Anterior cingulate cortex (tissue), 58 donors: ENCODE measurements at places on chromosomes 1 and 21.
A peak's percentile ranks its signal among the peaks of the same experiment; 100 is the strongest.

- no peak for DNase-seq
These were observed 321.4 kb downstream of the AJAP1 start for GRCh38 chr1:4975856-4976255.

DNA sequence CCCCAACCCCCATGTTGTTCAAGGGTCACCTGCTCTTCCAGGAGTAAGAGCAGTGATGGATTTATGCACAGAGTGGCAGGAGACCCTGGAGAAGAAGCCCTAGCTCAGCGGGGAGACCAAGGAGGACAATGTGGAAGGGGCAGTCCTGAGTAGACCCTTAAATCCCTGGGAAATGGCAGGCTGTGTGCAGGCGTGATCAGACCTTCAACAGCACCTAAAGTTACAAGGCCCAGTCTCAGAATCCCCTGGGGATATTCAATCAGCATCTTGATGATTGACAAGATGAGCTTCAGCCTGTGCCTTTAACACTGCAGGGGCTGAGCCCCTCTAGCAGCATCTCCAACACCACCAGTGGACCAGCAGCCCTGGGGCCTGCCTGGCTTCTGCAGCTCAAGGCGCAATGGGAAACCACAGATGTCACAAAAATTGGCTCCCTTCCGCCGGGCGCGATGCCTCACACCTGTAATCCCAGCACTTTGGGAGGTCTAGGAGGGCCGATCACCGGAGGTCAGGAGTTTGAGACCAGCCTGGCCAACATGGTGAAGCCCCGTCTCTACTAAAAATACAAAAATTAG lies 60.4 kb downstream of the IRF2BP2 start:
- no peak for DNase-seq

DNA sequence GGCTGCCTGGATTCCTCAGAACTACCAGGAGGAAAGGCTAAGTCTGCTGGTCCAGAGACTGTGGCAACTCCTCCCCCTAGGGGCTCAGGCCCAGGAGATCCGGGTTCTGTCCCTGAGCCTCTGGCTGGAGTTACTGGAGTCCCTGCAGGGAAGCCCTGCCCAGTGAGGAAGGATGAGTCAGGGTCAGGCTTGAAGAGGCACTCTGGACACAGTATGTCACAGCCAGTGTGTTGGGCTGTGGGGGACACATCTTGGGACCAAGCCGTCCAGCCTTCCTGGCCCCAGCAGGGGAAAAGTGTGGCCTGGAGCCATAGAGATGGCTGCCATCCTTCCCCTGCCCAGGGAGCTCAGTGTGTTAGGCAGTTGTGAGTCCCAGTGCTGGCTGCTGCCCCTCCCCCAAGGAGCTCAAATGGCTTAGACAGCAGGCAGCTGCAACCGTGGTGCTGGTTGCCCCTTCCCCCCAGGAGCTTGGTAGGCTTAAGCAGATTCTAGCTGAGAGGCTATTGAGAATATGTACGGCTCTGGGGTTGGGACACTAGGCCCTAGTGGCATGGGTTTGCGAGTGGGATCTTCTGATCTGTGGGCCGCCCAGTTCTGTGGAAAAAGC lies 28.2 kb upstream of the RABGAP1L start:
- DNase-seq, result no peak

DNA sequence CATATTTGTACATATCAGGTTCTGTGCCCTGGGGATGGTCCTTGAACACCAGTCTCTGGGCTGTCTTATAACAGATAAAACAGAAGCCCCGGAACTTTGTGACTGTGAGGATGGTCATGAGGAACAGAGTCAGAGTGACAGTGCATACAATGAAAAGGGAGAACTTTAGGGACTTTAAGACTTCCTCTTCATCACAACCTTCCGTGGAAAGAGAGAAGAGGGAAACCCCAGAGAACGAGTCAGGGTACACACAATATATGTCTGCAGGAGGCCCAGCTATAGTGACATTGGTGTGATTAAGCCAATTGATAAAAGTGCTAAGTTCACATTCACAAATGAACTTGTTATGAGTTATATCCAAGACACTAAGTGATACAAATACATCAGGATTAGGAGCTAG lies 32.1 kb downstream of the TLR5 start:
- no peak for DNase-seq

GRCh38 chr1:200665861-200666260 lies 3.8 kb downstream of the DDX59 start:
- DNase-seq, result no peak

- no peak for DNase-seq
These were observed 45.3 kb upstream of the MAN1A2 start for GRCh38 chr1:117321680-117322609.

DNA sequence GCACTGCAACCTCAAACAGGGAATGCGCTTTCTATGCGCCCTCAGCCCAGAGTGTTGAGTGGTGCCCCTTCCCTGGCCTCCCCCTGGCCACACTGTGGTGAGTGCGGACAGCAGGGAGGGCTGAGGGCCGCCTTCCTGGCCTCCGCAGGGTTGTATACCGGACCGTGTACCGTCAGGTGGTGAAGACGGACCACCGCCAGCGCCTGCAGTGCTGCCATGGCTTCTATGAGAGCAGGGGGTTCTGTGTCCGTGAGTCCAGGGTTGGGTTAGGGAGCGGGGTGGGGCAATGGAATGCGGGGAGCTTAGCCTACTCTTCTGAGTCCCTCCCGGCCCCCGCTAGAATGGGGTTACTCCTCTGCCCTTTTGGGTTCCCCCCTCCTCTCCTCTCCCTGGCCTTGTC lies 11.7 kb downstream of the PEAR1 start:
- DNase-seq, result no peak

DNA sequence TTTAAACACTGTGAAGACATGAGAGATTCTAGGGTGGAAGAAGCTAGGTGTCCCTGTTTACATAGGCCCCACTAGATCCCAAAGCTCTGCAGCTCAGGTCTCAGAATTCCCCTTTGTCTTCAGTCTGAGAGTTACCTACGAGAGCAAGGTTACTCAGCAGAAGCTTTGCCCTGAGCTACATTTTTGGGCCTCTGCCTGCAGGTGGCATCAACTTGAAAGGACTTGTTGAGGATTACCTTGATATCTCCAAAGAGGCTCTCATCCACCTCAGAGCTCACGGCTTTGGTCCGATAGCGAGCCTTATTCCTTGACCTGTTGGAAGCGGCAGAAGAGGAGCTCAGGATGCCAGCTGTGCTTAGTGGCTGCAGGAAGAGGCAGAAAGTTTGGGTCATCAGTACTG lies 7.0 kb downstream of the CFAP45 start:
- no peak for DNase-seq

DNA sequence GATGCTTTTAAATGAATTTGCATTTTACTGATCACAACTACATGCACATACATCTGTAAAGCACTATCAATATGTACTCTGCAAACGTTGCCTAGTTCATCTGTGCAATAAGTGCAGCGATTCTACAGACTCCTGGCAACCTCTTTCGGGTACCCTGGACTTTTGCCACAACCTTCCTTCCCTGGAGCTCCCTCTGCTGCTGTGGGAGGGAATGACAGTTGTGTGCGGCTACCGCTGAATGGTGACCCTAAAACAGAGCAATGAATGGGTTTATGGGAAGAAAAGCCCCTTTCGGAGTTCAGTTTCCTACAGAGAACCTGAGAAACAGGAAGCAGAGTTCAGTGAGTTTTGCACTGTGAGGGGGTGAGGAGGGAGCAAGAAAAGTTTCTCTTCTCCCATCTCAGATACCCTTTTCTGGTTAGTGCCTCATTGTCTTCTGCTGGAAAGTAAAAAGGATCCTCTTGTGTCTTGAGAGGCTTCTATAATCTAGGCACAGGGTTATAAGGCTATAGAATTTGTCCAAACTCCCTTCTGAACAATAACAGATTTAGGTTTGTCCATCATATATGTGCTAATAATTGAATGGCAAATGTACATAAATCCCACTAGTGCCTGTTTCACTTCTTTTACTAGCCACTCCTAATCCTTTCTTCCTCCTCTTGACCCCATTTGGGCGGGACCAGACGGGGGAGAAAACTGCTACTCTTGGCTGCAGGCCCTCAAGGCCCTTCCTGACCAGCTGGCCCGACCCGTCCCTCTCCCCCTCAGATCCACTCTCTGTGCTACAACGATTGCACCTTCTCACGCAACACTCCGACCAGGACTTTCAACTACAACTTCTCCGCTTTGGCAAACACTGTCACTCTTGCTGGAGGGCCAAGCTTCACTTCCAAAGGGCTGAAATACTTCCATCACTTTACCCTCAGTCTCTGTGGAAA lies 19.8 kb upstream of the SARS1 start:
- DNase-seq, result no peak

DNA sequence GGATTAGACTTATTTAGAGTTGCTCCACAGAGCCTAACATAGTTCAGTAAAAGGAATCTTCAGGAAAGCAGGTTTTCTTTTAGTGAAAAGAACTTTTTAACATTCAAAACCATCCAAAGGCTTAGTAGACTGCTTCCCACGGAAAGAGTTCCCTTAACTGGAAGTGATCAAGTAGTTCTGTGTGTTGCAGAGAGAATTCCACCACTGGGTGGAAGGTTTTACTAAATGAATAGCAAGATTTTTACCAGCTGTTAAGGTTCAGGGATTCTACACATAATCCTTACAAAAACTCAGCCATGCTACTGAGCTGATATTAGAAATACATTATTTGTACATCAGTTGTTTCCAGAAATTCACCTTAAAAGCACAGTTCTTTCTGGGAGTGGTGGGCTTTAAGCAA lies 119.7 kb downstream of the GDAP2 start:
- DNase-seq, result no peak

DNA sequence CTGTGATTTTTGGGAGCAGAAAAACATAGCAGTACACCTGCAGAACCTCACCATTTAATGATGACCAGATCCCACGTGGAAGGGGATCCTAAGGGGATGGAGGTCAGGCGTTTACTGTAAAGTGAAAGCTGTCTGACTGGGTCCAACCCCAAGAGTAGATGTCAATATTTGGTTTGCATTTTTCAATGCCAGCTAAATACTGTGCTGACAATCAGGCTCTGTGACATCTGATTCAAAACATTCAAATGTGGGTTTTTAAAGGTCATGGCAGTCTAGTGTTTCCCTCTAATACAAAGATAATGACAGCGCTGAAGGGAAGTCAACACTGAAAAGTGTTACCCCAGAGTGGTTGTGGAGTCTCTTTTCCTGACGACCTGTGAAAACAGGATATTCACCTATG lies 68.1 kb downstream of the SPAG17 start:
- DNase-seq, result no peak

DNA sequence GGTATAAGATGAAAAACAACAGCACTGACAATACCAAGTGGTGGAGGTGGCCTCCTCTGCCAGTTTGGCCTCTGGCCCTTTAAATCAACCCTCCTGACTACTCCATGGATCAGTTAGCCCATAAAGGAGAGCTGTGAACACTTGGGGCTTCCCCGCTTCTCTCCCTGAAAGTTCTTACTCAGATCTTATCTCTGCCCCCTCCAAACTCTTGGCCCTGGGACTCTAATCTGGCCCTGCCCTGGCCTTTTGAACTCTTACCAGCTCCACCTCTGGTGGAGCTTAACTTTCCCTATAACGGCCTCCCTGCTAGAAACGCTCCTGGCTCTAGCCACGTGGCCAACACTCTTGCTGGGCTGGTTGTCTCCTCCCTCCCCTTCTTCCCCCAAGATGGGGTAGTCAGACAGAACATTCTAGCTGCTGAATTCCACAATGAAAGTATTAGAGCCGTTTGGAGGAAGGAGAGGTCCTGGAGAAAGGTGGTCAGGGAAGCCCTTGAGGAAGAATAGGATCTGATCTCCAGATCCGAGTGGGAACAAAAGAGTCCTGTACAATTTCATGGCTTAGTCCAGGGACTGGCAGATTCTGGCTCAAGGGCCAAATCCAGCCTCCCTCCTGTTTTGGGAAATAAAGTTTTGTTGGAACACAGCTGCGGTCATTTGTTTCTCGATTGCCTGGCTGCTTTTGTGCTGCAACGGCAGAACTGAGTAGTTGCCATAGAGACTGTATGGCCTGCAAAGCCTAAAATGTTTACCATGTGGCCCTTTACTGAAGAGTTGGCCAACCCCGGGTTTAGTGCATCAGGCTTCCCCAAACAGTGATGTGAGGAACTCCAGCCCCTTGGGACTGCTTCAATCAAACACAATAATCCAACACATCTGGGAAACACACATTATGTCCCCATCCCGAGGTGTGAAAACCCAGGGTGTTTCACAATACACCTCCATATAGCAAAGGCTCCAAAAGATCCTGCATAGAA lies 9.5 kb upstream of the PIGR start:
- no peak for DNase-seq

GRCh38 chr1:25239681-25240541 lies 7.3 kb downstream of the RSRP1 start:
- peak; percentile 92 for DNase-seq

- DNase-seq, result no peak
These were observed 127.6 kb downstream of the CYYR1 start for GRCh38 chr21:26445440-26445839.

- DNase-seq, result no peak
These were observed 44.0 kb upstream of the LRP8 start for GRCh38 chr1:53371851-53372250.

GRCh38 chr1:198939286-198939685 lies 300.4 kb downstream of the PTPRC start:
- DNase-seq, result no peak

DNA sequence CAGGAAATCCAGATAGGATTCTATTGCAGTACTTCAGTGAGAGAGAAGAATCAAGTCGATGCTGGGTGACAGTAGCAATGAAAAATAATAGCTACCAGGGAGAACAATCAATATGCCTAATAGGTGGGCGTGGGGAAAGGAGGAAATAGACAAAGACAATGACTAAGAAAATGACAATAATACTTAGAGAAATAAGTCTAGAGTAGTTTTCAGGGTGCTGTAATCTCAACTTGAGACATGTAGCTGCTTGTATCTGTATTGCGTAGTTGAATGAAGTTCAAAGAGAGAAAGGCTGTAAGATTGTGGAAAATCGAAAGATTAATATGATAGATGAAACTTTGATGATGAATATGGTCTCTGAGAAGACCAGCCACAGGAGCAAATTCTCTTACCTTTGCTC lies 2.6 kb downstream of the STXBP3 start:
- DNase-seq, result no peak

DNA sequence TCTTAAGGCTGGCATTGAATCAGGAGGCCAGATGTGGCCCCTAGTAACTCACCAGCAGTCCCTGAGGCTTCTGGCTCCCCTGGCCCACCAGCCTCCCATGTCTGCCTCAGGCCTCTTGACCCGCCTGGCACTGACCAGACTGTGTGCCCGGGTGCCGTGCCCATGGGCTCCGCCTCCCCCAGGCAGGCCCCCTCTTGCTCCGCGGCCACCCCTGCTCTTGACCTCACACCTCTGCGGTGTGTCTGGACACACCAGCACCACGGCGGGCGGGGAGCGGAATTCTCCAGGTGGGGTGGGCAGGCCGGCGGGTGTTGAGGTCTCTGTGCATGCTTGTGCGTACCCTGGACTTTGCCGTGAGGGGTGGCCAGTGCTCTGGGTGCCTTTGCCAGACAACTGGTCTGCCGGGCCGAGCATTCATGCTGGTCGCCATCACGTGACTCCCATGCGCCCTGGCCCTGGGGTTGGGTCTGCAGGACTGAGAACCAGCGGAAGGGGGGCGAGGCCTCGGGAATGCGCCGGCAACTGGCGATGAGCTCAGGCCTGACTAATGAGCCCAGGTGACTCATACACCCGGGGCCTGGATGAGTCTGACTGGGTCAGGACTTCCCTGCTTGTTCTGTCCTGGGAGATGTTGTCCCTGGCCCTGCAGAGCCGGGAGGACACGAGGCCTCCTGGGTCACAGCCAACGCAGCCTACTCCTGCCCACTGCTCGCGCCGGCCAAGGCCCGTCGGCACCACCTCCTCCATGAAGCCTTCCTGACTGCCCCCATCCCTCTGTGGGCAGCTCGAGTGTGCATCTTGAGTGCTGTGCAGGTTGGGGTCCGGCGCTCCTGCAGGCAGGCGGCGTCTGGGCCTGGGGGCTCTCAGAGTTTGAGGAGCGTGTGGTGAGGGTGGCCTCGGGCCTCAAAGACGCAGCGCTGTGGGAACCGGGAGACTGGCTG lies 22.6 kb downstream of the COL18A1 start:
- DNase-seq, result no peak

- no peak for DNase-seq
These were observed 108.2 kb downstream of the TIAM1 start for GRCh38 chr21:31235671-31236450.
